HepG2 (cell line): ENCODE measurements at places on chromosomes 11 and 22. TPM values are rescaled to one million over a fixed set of nuclear protein-coding genes. Genes with fewer than 3 reads are reported as not detected.

The KCTD17 gene
- 4.5 and 5.3 TPM in 2 replicates for total RNA-seq

The TRIM6 gene
- not detected in 2 replicates for total RNA-seq

The TPCN2 gene
- 2.0 and 5.9 TPM in 2 replicates for total RNA-seq

The KCTD14 gene
- 10.3 and 15.3 TPM in 2 replicates for total RNA-seq

The KRTAP5-9 gene
- 0.09 TPM in 1 of 2 replicates, not detected in the other for total RNA-seq

The OR51B5 gene
- 0.18 and 0.20 TPM in 2 replicates for total RNA-seq

The TST gene
- total RNA-seq = 44.1 and 44.6 TPM in 2 replicates

The OR5AN1 gene
- total RNA-seq = not detected in 2 replicates

The SREBF2 gene
- 30.2 and 53.8 TPM in 2 replicates for total RNA-seq

The RCOR2 gene
- 6.9 and 8.5 TPM in 2 replicates for total RNA-seq

The APOBEC3A gene
- total RNA-seq = not detected in 2 replicates

The C1QTNF4 gene
- not detected in 2 replicates for total RNA-seq

The MUC6 gene
- not detected in 2 replicates for total RNA-seq

The CHEK2 gene
- total RNA-seq = 40.5 and 53.3 TPM in 2 replicates

The PGA4 gene
- not detected in 2 replicates for total RNA-seq

The POU2AF1 gene
- total RNA-seq = 1.8 and 1.9 TPM in 2 replicates

The ENTHD1 gene
- total RNA-seq = not detected in 2 replicates

The GSTP1 gene
- not detected in 2 replicates for total RNA-seq

The SCGB1C1 gene
- total RNA-seq = not detected in 2 replicates

The DUSP8 gene
- total RNA-seq = 0.95 and 1.8 TPM in 2 replicates

The HOATZ gene
- total RNA-seq = not detected in 2 replicates

The KIAA0930 gene
- 25.5 and 27.0 TPM in 2 replicates for total RNA-seq

The FGF19 gene
- not detected in 2 replicates for total RNA-seq

The GLYAT gene
- total RNA-seq = not detected in 2 replicates

The OVOL1 gene
- not detected in 2 replicates for total RNA-seq

The GAL gene
- total RNA-seq = not detected in 2 replicates

The SCARF2 gene
- total RNA-seq = 1.4 and 3.3 TPM in 2 replicates

The MSANTD2 gene
- total RNA-seq = 6.8 and 10.1 TPM in 2 replicates

The OR51B4 gene
- 0.11 and 0.22 TPM in 2 replicates for total RNA-seq

The C11orf16 gene
- total RNA-seq = not detected in 2 replicates

The PHRF1 gene
- total RNA-seq = 13.7 and 16.7 TPM in 2 replicates
